Caco-2 (cell line): ENCODE measurements at places on chromosomes 7 and 10. TPM values are rescaled to one million over a fixed set of nuclear protein-coding genes. Genes with fewer than 3 reads are reported as not detected.

Gene TMEM140
- total RNA-seq, result 3.8 and 6.1 TPM in 2 replicates

Gene FKBP14
- 17.5 and 20.3 TPM in 2 replicates for total RNA-seq

Gene CLCN1
- total RNA-seq, result 1.8 and 1.9 TPM in 2 replicates

Gene OPN1SW
- not detected in 2 replicates for total RNA-seq

Gene LRRC18
- total RNA-seq, result not detected in 2 replicates

Gene KCNK18
- total RNA-seq, result not detected in 2 replicates

Gene STX1A
- total RNA-seq, result 26.4 and 28.6 TPM in 2 replicates

- no peak overlapping the region for H3K4me3 ChIP-seq
- H3K27me3 ChIP-seq, result no peaks in the 10 kb centered on the region
- no peak overlapping the region for H3K27ac ChIP-seq
- H3K4me1 ChIP-seq, result no peaks in the 10 kb centered on the region
- no peaks in the 10 kb centered on the region for H3K36me3 ChIP-seq
Measured at GRCh38 chr7:33232632-33233145, 103.3 kb downstream of the BBS9 start.

GRCh38 chr10:7033031-7033430 lies 377.8 kb downstream of the SFMBT2 start:
- no peaks in the 10 kb centered on the region for H3K27me3 ChIP-seq
- no peaks in the 10 kb centered on the region for H3K36me3 ChIP-seq
- no peak for DNase-seq
- no peak overlapping the region for H3K4me3 ChIP-seq
- no peaks in the 10 kb centered on the region for H3K4me1 ChIP-seq

DNA sequence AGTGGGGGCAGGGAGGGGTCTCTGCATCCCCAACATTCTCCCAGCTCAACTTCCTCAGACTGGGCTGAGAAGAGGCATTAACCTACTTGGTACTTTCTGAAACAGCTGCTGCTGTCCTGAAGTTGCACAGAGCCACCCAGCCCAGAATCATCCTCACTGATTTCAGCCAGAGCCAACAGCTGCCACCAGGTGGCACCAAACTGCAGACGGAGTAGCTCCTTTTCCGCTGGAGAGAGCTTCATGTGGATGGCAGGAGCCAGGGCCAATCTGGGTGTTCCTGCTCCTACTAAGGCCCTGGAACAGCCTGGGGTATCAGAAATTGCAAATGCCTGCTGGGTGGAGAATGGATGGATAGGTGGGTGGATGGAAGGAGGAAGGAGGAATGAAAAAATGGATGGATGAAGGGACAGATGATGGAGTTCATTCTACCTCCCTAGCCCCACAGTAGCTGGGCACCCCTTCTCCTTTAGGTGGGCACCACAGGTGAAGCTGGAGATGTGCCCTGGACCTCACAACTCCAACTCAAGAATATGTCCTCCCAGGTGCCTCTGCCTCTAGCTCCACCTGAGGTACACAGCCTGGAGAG lies 11.8 kb upstream of the DRGX start:
- DNase-seq, result peak; percentile 84

DNA sequence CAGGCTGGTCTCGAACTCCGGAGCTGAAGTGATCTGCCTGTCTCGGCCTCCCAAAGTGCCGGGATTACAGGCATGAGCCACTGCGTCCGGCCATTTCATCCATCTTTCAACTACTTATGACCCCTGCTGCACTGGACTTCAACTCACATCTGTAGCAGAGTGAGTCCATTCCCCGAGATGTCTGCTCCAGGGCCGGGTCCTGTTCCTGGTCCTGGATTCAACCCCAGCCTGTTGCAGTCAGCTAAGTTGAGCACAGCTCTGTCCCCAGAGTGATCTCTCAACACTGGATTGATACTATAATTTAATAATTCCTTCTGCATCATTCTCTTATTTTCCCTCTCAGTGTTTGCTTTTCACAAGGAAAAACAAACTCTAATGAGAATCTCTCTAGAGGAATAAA lies 25.8 kb downstream of the PRTFDC1 start:
- H3K4me3 ChIP-seq, result no peak overlapping the region
- no peaks in the 10 kb centered on the region for H3K27me3 ChIP-seq
- DNase-seq, result no peak
- H3K36me3 ChIP-seq, result peaks cover 4% of the 10 kb centered on the region; the same call in 1 of the 2 replicates
- H3K27ac ChIP-seq, result no peak overlapping the region

DNA sequence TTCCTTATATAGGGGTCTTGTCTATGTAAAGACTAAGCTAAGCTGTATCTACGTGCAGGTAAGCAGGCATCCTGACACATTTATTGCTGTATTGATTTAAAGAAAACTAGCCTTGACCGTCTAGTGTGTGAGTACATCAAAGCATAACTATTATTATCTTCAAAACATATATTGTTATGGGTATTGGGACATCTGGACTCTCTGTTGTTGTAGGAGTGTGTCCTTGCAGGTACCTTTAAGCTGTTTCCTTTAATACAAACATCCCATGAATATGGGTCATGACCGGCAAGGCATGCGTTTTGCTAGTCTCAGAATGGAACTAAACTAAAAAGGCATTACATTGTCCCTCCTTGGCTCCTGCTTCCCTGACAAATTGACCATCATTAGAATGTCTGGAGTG lies 35.1 kb upstream of the AKR1E2 start:
- H3K4me1 ChIP-seq, result peaks cover 5% of the 10 kb centered on the region; the same call in 1 of the 2 replicates
- DNase-seq, result no peak

DNA sequence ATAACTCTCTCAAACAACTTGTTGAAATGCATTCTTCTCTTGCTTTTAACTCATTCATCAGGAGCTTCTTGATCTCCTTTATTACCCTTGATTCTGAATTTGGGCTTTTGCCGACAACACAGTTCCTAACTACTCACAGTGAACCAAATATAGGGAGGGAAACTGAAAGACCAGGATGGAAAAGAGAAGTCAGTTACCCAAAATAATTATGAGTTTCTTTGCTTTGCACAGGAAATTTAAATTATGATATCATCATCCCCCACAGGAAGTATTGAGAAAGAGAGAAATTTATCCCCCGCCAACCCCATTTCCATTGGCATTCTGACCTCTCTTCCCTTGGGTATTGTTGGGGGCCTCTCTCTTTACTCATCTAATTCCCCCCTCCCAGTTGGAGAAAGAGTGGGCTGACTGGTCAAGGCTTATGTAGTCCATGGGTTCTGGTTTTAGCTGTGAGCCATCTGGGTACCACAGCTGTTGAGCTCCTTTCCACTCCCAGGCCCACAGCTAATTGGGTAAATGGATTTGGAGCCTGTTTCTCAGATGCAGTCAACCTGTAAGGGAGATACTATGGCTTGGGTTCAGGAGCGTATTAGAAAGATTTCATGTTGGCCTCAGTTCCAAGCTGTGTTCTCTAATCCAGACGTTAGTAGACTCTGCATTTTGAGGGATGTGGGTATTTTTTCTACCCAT lies 109.0 kb downstream of the FZD1 start:
- H3K4me3 ChIP-seq, result no peak overlapping the region
- H3K27me3 ChIP-seq, result no peaks in the 10 kb centered on the region
- no peaks in the 10 kb centered on the region for H3K4me1 ChIP-seq
- DNase-seq, result no peak
- no peaks in the 10 kb centered on the region for H3K36me3 ChIP-seq
- H3K27ac ChIP-seq, result no peak overlapping the region

GRCh38 chr10:51052163-51052562 lies 22.1 kb upstream of the PRKG1 start:
- no peaks in the 10 kb centered on the region for H3K4me1 ChIP-seq
- no peak for DNase-seq
- no peaks in the 10 kb centered on the region for H3K36me3 ChIP-seq
- no peak overlapping the region for H3K27ac ChIP-seq
- H3K27me3 ChIP-seq, result no peaks in the 10 kb centered on the region
- H3K4me3 ChIP-seq, result no peak overlapping the region

- H3K27me3 ChIP-seq, result no peaks in the 10 kb centered on the region
- no peaks in the 10 kb centered on the region for H3K36me3 ChIP-seq
- H3K27ac ChIP-seq, result no peak overlapping the region
- H3K4me1 ChIP-seq, result no peaks in the 10 kb centered on the region
- no peak overlapping the region for H3K4me3 ChIP-seq
Measured at GRCh38 chr7:98514211-98515031, 102.7 kb upstream of the NPTX2 start.

- H3K27me3 ChIP-seq, result no peaks in the 10 kb centered on the region
- H3K4me3 ChIP-seq, result no peak overlapping the region
- no peaks in the 10 kb centered on the region for H3K4me1 ChIP-seq
- no peak for DNase-seq
- no peak overlapping the region for H3K27ac ChIP-seq
Measured at GRCh38 chr7:86969865-86970264, 89.6 kb downstream of the ELAPOR2 start.

- H3K27ac ChIP-seq, result no peak overlapping the region
- H3K4me3 ChIP-seq, result no peak overlapping the region
- no peaks in the 10 kb centered on the region; the same call in 1 of the 2 replicates for H3K27me3 ChIP-seq
- no peaks in the 10 kb centered on the region for H3K4me1 ChIP-seq
Measured at GRCh38 chr7:48300301-48300700, 129.0 kb downstream of the ABCA13 start.

GRCh38 chr10:3226960-3227744 lies 54.6 kb upstream of the PITRM1 start:
- no peaks in the 10 kb centered on the region for H3K27me3 ChIP-seq
- H3K27ac ChIP-seq, result no peak overlapping the region
- H3K4me3 ChIP-seq, result no peak overlapping the region
- no peaks in the 10 kb centered on the region; the same call in 1 of the 2 replicates for H3K4me1 ChIP-seq

GRCh38 chr10:17764142-17764541 lies 12.1 kb downstream of the TMEM236 start:
- no peaks in the 10 kb centered on the region for H3K36me3 ChIP-seq
- no peak overlapping the region for H3K4me3 ChIP-seq
- no peaks in the 10 kb centered on the region for H3K27me3 ChIP-seq
- no peaks in the 10 kb centered on the region for H3K4me1 ChIP-seq
- H3K27ac ChIP-seq, result no peak overlapping the region

DNA sequence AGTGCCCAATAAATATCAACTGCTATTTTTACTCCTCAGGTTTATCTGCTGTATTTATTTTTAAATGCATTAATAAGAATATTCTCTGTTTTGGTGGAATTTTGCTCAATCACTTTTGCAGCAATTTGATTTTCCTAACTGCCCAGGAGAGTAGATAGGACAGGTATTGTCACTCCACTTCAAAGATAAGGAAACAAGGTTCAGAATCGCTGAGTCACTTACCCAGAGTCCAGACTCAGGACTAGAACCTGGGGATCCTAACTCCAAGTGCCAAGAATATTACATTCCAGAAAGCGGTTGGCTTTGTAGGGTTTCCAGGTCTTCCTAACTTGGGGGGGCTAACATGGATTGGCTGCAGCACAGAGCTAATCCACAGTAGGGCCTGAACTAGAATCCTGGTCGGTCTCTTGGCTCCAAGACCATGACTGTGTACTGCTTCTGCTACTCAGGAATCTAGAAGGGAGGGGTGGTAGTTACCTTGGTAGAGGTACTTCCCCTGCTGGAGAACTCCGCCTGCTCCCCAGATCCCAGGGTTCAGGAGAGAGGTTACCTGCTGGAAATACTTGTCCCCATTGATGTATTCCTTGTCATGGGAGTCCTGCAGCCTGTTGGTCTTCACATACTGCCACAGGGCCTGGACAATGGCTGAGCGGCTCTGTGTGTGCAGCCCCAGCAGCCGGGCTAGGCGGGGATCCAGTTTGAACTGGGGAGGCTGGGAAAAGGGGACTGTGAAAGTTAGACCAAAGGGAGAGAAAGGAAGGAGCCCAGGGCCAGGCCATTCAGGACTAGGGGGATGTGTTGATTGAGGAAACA lies 7.3 kb downstream of the SMARCD3 start:
- DNase-seq, result no peak
- H3K4me3 ChIP-seq, result no peak overlapping the region
- peaks cover 8% of the 10 kb centered on the region; the same call in 1 of the 2 replicates for H3K4me1 ChIP-seq

GRCh38 chr7:159272739-159273138 lies 128.1 kb upstream of the VIPR2 start:
- no peak for DNase-seq
- no peak overlapping the region for H3K27ac ChIP-seq
- H3K4me3 ChIP-seq, result no peak overlapping the region
- no peaks in the 10 kb centered on the region for H3K4me1 ChIP-seq

- peaks cover 3% of the 10 kb centered on the region for H3K4me1 ChIP-seq
- H3K27me3 ChIP-seq, result no peaks in the 10 kb centered on the region
- DNase-seq, result peak; percentile 64
Measured at GRCh38 chr10:718143-718700, 28.8 kb upstream of the DIP2C start.

DNA sequence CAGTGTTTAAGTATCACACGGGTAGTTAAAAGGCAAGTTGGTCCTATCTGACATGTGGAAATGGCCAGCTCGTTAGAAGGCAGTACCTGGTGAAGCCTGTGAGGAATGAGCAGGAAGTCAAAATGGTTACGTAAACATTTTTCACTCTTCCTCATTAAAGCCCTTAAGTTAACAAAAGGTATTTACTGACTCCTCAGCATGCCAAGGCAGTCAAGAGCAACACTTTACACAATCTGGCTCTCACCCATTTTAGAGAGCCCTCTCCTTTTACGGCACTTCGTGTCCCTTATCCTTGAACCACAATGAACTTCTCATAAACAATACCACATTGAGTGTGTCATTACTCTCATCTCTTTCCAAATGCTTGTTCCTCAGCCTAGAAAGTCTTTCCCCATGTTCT lies 11.0 kb upstream of the RSBN1L start:
- no peak overlapping the region for H3K4me3 ChIP-seq
- H3K4me1 ChIP-seq, result peaks cover 49% of the 10 kb centered on the region
- H3K36me3 ChIP-seq, result peaks cover 4% of the 10 kb centered on the region
- no peaks in the 10 kb centered on the region for H3K27me3 ChIP-seq
- no peak for DNase-seq

DNA sequence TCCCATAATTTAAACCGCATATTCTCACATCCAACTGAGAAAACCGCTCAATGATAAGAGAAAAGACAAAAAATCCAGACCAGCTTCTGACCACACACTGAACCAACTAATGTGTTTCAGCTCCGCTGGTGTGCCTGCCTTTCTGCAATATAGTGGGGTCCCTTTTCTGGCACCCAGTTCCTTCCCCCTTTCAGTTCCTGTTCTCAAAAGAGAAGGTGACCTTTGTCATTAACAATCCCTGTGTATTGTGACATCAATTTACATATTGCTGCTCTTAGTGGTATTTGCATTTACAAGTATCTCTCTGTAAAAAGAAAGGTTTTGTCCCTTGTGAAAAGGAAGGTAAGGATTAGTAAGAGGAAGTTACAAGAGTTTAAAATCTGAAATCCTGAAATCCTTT lies 1.4 kb downstream of the PPP1R17 start:
- no peaks in the 10 kb centered on the region for H3K4me1 ChIP-seq
- H3K27me3 ChIP-seq, result no peaks in the 10 kb centered on the region
- no peaks in the 10 kb centered on the region for H3K36me3 ChIP-seq
- H3K27ac ChIP-seq, result no peak overlapping the region
- DNase-seq, result no peak

DNA sequence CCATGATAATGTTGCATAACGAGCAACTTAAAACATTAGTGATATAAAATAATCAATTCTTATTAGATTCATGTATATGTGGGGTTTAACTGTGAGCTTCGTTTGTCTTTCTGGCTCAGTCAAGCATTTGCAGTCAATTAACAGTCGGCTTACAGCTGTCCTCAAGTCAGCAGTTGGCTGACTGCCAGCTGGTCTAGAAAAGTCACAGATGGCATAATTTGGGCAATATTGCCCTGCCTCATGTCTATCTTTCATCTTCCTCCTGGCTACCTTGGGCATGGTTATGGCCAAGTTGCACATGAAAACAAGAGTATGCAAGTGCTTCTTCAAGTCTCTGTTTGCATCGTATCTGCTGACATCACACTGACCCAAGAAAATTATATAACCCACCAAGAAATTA lies 186.1 kb upstream of the ZWINT start:
- H3K4me3 ChIP-seq, result no peak overlapping the region
- H3K27me3 ChIP-seq, result no peaks in the 10 kb centered on the region
- H3K36me3 ChIP-seq, result no peaks in the 10 kb centered on the region
- no peak overlapping the region for H3K27ac ChIP-seq
- DNase-seq, result no peak

GRCh38 chr10:52993109-52993508 lies 220.5 kb upstream of the MBL2 start:
- 0 out of 2 replicates have a peak, but pooled peaks cover 1% of the 10 kb centered on the region for H3K36me3 ChIP-seq
- H3K4me1 ChIP-seq, result peaks cover under 1% of the 10 kb centered on the region; the same call in 1 of the 2 replicates
- no peak for DNase-seq
- no peak overlapping the region for H3K27ac ChIP-seq
- no peak overlapping the region for H3K4me3 ChIP-seq
- no peaks in the 10 kb centered on the region for H3K27me3 ChIP-seq
